Hematopoietic multipotent progenitor cell treated with erythropoietin and hydrocortisone succinate and interleukin-3 and kit ligand, for 15 days (in vitro differentiated cells): ENCODE measurements at places on chromosomes 2 and 18.

GRCh38 chr2:136247204-136247950, 129.4 kb upstream of the CXCR4 start:
- DNase-seq, result no peak

DNA sequence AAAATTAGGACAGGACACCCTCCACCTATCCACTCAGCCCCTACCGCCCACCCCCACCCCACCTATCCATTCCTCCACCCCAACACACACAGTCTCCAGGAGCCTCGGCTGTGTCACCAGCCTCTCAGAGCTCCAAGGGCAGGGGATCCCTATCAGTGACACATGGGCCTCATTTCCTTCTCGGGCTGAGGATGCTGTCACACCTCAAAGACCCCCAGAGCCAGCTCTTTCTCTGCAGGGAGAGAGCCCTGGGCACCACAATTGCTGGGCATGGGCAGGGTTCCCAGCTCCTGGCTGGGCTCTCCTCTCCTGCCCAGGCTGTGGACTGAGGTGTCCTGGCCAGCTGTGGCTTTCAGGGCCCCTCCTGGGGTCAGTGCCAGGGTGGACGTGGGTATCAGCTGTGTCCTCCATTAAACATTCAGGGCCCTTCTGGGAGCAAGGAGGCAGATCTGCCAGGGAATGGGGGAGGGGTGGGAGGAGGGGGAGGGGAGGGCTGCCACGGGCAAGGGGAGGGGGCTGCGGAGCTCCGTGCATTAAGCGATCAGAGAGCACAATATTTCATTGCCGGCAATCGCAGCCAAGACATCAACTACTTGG, 14.3 kb upstream of the ECEL1 start:
- DNase-seq, result no peak

DNA sequence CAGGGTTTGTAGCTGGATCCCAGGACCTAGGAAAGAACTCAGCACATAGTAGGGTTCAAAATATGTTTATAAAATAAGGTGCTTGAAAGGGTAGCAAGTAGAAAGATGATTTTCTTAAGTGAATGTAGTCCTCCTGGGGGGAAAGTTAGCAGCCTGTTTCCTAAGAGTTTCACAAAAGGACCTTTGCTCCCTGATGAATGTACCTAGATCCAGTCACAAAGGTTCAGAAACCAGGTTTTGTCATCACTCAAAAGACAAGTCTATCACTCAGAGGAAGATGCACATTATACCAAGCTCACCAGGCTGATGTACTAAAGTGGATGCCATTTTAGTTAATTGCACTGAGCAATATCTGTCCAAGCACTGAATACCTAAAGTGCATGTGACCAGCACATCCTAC, 378.2 kb downstream of the BCL11A start:
- no peak for DNase-seq

DNA sequence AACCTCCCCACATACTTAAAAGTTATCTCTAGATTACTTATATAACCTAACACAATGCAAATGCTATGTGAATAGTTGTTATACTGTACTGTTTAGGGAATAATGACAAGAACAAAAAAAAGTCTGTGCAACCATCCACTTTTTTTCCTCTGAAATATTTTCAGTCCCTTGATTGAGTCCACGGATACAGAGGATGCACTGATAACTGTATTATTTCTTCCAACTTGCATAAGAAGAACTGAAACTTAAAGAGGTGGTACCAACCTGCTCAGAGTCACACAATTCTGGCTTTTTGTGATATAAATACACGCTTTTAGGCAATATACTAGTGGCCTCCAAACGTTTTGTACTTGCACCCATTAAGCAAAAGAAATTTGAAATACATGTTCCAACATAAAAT, 1.4 kb downstream of the SMC6 start:
- no peak for DNase-seq

GRCh38 chr18:60163622-60164021, 209.0 kb downstream of the MC4R start:
- no peak for DNase-seq

DNA sequence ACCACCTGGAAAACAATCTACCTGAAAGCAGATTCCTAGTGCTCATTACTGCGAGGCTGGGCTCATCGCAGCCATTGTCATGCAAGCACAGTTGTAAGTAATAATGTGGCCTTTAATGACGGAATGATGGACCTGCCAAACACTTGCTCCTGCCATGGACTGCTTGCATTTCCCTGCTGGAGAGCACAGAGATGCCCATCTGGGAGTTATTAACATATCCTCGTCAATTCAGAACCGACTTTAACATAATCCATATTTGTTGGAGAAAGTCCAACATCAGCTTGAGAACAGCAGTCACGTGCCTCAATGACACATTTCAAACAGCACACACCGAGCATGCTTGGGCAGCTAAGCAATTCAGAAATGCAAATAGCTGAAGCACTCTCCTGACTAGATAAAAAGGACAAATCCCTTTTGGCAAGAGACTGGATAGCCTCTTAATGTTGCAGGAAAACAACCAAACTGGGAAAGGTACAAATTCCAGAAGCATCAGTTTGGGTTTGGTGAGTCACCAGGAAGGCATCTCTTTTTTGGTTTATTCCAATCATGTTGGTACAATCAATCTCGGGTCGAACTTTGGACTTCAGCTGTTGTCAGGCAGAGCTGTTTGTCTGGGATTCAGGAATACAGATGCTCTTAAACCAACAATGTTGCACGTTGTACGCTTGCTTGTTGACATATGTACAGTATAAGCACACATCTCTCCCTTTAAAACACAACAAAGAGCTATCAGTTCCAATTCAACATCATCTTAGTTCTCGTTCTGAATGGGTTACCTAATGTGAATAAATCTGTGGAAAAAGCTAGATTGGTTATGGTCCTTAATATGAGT, 395.8 kb downstream of the LNPK start:
- DNase-seq, result no peak

GRCh38 chr18:31954349-31954748, 11.4 kb upstream of the TRAPPC8 start:
- no peak for DNase-seq

DNA sequence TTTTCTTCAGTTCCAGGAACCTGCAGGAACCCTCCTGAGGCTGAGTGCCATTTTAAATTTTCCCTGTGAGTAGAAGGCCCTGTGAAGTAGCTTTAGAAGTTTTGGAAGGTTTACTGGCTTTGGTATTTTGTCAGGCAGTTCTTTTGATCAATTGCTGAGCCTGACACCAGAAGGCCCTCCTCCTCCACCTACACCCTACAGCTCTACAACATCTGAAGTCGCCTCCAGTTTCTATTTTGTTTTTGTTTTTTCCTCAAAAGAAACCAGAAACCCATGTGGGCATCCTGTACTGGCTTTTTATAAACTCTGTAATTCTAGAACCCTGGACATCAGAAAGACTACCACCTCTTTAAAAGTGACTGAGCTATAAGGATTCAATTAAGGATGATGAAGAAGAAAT, 153.7 kb downstream of the NRXN1 start:
- DNase-seq, result no peak

GRCh38 chr2:66984864-66985263, 412.3 kb upstream of the ETAA1 start:
- no peak for DNase-seq

DNA sequence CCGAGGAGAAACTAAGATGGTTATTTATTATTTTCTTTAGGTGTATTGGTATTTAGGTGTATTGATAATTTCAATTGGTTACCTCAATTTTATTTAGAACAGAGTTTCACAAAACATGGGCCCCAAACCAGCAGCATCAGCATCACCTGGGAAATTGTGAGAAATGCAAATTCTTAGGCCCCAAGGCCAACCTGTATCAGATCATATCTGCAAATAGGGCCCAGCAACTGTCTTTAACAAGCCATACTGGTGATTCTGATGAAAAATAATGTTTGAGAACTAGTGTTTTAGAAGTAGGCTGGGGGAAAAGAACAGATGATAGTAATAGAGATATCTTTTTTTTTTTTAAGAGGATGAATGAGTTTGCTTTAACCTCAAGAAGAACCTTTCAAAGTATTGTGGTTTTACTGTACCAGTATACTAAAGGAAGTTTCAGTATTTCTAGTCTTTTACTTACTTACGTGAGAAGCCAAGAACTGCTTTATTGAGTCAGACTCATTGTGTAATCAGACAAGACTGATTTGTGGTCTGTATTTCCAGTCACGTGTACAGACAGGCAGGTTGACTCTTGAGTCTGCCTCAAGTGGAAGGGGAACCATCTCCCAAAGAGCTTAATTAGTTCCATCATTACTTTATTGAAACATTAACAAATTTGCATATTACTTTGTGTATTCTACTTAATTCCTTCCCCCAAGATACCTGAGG, 60.4 kb upstream of the GAREM1 start:
- no peak for DNase-seq

- DNase-seq, result no peak
Measured at GRCh38 chr2:239206042-239206441, 194.8 kb downstream of the HDAC4 start.

- no peak for DNase-seq
Measured at GRCh38 chr2:128069769-128070168, 21.2 kb upstream of the UGGT1 start.

GRCh38 chr2:157903626-157904025, 27.5 kb upstream of the ACVR1 start:
- DNase-seq, result no peak

DNA sequence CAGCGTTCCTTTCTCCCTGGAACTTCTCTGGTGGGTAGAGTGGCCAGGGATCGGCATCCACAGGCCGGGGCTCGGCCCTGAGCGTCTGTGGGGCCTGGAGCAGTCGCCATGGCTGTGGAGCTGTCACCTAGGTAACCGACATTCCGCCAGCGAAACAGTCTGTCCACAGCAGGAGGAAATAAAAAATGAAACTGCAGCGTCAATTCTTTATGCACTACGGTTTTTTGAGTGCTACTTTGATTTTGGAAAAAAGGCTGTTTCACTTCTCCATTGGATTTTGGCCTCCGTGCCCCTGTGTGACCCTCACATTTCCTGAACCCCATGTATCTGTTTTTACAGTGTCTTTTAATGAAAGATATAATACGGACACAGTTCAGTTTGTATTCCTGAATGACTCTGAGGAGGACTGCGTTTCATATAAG, 163.4 kb downstream of the LDLRAD4 start:
- DNase-seq, result no peak

- no peak for DNase-seq
Measured at GRCh38 chr2:240711296-240711695, 19.6 kb downstream of the AQP12A start.

GRCh38 chr2:157185476-157186227, 71.9 kb upstream of the GALNT5 start:
- DNase-seq, result no peak

DNA sequence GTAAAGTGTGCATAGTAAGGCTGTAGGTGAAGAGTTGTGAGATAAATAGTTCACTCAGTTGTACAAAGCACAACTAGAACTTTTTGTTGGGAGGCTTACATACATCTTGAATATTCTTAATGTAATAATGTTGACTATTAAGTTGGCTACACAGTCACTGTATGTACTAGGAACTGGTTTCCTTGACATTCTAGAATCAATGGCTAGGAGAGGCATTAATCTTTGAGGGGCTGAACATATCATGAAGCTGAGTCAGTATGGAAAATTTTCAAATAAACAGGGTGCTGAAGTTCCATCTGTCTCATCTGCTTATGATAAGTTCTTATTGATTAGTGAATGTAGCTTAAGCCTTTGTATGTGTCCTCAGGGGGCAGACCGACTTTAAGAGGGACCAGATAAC, 23.4 kb downstream of the METTL21A start:
- DNase-seq, result no peak

- DNase-seq, result no peak
Measured at GRCh38 chr18:59696311-59697235, 650 bp downstream of the CCBE1 start.

GRCh38 chr2:240579071-240579762, 7.3 kb upstream of the CAPN10 start:
- no peak for DNase-seq

GRCh38 chr18:12394428-12394827, 13.3 kb upstream of the PRELID3A start:
- peak; percentile 28 for DNase-seq

GRCh38 chr2:16604236-16604635, 61.4 kb downstream of the CYRIA start:
- no peak for DNase-seq

GRCh38 chr2:109208071-109208950, 79.3 kb downstream of the SH3RF3 start:
- DNase-seq, result no peak

GRCh38 chr18:70907673-70908072, 618.8 kb downstream of the SOCS6 start:
- no peak for DNase-seq

GRCh38 chr2:162720559-162721271, 117.9 kb downstream of the KCNH7 start:
- no peak for DNase-seq

GRCh38 chr18:50189160-50189559, 5.8 kb downstream of the MYO5B start:
- no peak for DNase-seq

GRCh38 chr2:40346535-40347354, 105.1 kb downstream of the SLC8A1 start:
- no peak for DNase-seq

DNA sequence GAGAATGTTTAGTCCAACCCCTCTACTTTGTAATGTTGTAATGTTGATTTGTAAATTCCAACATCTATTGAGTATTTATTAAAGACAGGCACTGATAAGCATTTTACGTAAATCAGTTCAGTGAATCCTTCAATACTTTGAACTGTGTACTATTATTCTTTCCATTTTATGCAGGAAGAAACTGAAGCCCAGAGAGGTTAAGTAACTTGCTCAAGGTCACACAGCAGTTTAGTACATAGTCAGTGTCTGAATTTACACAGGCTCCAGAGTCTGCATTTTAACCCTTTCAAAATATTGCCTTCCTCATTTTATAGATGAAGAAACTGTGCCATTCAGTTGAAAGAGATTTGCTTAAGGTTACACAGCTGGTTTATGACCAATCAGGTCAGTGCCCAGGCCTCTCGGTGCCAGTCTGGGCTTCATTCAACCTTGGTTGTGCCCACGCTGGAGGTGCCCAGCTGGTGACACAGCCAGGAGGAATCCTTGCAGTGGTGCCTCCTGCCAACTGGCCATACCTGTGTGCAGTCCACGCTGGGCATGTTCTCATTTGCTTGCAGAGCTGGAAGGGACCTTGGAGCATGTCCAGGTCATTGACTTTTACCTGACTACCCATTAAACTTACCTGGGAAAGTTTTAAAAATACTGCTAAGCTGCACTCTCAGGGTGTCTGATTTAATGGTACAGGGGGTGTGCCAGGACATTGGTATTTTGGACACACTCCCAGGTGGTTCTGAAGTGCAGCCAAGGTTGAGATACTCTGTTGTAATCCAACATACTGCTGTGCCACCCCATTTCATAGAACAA, 74.3 kb upstream of the CYRIA start:
- DNase-seq, result no peak

- no peak for DNase-seq
Measured at GRCh38 chr2:169230204-169230603, 132.1 kb downstream of the LRP2 start.
